ENCODE measurements at places on chromosomes 1 and 21.

- peak; percentile 74 for DNase-seq
Observed at GRCh38 chr1:226608699-226609505, 60.3 kb downstream of the STUM start.

DNA sequence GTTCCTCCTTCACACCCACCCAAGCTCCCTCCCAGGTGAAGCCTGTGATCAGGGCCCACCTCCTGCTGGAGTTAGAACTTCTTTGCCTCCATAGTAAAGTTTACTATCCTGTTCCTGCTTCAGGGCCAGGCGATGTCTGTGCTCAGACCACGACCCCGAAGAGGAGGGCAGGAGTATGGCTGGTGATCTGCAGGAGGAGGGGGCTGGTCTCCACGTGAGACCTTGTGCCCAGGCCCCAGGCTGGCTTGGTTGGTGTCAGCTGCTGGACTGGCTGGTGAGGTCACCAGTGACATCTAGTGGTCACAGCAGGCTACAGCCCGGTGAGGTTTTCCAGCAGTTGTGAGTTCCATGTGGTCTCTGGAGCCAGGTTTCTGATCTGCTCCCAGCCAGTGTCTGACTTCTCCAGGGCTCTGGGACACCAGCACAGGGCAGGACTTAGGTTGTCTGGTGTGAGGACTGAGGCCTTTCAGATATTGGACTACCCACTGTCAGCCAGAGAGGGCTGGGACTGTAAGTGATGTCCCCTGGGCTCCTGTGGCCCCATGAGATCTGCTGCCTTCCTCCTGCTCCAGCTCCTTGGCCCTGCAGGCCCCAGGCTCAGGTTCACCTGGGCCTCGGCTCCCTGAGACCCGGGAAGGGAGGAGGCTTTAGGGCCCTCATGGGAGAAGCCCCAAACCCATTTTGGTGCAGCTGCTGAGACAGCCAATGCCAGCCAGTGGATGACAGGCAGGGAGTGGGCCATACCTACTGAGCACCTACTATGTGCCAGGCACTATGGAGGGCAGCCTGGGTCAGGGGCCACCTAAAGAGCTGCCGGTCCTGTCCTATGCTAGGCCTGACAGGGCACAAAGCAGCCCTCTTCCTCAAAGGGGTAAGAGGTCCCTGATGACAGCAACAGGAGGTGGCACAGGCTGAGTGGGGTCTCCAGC, 6.0 kb upstream of the UBL4B start:
- peak; percentile 80 for DNase-seq

DNA sequence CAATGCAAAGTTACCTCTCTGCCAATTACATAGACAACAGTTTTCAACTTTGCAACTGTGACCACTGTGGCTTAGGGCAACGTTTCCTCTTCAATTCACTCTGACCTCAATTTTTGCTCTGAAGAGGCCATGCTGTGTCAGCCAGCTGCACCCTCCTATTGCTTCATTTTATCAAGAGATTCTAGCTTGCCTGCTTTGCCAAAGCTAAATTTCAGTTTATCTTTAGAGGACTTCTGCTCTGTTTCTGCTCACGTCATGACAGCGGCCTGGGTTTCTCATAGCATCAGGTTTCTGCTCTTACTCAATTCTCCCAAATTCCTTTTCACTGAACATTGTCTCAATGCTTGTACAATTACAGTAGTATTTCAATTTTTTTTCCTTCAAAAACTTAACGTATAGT, 154.6 kb downstream of the PLA2G4A start:
- DNase-seq, result no peak

- DNase-seq, result no peak
Observed at GRCh38 chr1:41900603-41901444, 17.9 kb downstream of the HIVEP3 start.

DNA sequence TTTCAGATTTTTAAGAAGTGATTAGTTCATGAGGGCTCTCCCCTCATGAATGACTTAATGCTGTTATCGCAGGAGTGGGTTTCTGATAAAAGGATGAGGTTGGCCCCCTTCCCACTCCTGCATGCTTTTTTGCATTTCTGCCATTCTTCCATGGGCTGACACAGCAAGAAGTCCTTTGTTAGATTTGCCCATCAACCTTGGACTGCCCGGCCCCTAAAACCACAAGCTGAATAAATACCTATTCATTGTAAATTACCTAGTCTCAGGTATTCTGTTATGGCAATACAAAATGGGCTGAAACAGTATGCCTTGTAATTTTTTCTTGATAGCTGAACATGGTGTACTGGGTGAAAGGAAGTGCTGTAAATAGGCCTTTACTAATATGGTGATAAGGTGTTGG, 72.7 kb upstream of the DPH5 start:
- no peak for DNase-seq

DNA sequence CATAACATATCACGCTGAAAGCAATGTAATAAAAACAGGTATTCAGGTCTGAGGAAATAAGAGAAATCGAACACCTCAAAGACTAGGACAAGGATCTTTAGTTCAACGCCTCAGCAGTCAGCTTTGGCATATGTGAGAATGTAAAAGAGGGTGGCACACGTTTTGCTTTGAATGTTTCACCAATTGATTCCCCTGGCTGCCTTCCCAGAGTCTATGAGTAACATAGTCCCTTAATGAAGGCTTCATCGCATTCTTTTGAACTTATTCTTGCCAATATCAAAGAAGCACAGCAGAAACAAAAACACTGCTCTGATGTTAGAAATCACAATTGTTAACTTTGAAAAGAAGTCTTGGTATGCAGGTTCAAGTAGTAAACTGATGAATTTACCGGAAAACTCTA, 764.8 kb downstream of the ADGRL2 start:
- DNase-seq, result no peak

- no peak for DNase-seq
Observed at GRCh38 chr1:14693949-14694348, 95.5 kb downstream of the KAZN start.

GRCh38 chr1:22105611-22106207, 37.2 kb downstream of the WNT4 start:
- DNase-seq, result no peak

DNA sequence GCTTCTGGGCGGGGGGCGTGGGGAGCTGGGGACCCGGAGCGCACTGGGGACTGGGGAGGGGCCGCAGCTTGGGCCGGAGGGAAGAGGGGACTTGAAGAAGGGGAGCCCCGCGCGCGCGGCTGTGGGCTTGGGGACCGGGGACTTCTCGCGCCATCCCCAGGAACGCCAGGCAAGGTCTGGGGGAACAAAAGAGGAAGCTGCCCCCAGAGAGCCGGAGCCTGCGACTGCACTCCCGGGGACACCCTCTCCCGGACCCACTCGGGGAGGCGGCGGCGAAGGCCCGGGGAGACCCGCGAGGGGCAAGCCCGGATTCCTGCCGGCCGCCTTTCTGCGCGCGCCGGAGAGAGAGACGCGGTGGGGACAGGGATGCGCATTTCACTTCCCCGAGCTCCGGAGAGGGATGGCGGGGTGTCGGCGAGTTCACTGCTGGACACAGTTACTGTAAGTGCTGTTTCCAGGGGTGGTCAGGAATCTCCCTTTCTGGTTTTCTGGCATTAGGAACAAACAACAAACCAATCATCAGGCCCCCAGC, 732 bp downstream of the ABCG1 start:
- no peak for DNase-seq

DNA sequence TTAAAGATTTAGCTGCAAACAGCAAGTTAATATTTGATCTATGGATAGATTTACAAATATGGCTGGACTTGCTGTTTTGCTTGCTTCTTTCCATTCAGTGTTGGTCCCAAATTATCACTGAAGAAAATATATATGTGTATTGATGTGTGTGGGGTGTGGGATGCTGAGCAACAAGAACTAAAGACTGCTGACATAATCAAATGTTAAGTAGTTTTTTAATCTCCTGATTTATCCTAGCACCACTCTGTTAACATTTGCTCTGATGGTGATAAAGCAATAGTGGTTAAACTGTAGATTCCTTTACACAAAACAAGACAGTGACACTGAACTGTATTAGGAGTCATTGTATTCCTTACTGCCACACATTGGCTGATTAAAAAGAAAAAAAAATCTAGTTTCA, 1023.5 kb upstream of the B3GALT2 start:
- no peak for DNase-seq

All from femur (tissue), 1 donor.